HFFc6 (cell line): ENCODE measurements at places on chromosomes 2 and 18.
A peak's percentile ranks its signal among the peaks of the same experiment; 100 is the strongest.

GRCh38 chr18:3623769-3624545, 174.0 kb downstream of the TGIF1 start:
- peak; percentile 97 for DNase-seq

GRCh38 chr2:25339791-25340180, 1.9 kb downstream of the DNMT3A start:
- DNase-seq = no peak

DNA sequence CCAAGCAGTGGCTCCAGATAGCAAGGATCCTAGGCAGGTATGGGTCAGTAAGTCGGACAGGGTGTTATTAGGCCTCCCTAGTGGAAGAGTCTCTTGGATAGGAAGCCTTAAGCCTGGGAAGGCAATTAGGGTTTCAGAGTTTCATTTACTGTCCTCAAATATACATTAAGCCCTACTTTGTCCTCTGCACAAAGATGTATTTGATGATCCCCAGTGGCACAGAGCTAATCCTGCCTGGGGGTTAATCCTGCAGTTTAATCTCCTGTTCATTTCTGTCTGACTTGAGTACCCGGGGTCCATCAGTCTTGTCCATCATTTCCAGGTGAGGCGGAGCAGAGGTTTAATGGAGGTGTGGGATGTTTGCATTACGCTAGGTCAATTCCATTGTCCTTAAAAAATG, 62.0 kb downstream of the MTCL1 start:
- DNase-seq = no peak

DNA sequence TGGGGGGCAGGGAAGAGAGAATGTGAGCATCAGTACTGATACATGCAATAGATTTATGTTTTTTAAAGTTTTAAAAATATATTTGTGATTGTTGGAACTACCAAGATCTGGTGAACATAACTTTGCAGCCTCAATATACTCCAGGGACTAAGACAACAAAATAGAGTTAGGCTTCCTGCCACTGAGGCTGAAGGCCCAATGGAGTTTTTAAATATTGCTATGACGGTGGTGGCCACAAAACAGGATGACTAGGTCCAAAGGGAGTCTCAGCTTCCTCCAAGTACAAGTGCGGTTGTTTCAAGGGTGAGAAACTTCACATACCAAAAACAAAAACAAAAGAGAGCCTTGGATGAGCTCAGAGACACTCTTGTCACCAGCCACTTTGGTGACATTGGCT, 72.9 kb downstream of the CCBE1 start:
- no peak for DNase-seq

DNA sequence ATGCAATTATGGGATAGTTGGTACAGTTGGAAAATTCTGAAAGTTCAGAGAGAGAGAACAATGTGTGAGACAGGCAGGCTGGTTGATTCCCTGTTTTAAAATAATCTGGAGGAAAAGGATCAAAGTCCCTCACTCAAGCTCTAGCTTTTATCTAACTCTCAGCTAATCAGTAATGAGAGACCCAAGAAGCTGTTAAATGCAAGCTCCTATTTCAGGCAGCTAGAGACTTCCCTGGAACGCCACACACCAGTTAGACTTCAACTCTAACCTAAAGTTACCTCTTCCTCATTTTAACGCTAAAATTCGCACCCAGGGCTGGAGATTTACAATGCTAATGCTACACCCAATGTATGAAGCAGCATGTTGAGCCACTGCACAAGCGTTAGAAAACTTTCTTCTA, 243.1 kb downstream of the EN1 start:
- DNase-seq = no peak
